ENCODE measurements at places on chromosomes 6 and 20. TPM values are rescaled to one million over a fixed set of nuclear protein-coding genes. Genes with fewer than 3 reads are reported as not detected.

CST5 gene
- total RNA-seq: not detected

PPP1R16B gene
- total RNA-seq: 6.3 TPM

HCK gene
- total RNA-seq: 4.3 TPM

PPIL1 gene
- total RNA-seq: 69.1 TPM

GPR6 gene
- not detected for total RNA-seq

OPN5 gene
- total RNA-seq: not detected

CYP24A1 gene
- total RNA-seq: not detected

DEFB113 gene
- total RNA-seq: not detected

SLC13A3 gene
- total RNA-seq: 0.30 TPM

TAF11 gene
- total RNA-seq: 18.1 TPM

RIOK1 gene
- 11.5 TPM for total RNA-seq

SIRT5 gene
- total RNA-seq: 58.0 TPM

SPATS1 gene
- not detected for total RNA-seq

APOM gene
- 2.4 TPM for total RNA-seq

BHLHE23 gene
- total RNA-seq: not detected

C6orf132 gene
- 1.4 TPM for total RNA-seq

CDH4 gene
- 0.05 TPM for total RNA-seq

COL9A1 gene
- 0.08 TPM for total RNA-seq

MATN4 gene
- total RNA-seq: not detected

GRCh38 chr6:169963581-169964297 is 212.3 kb downstream of the ERMARD start:
- DNase-seq: no peak

- DNase-seq: no peak
Measured at GRCh38 chr6:146297815-146298214, 245.8 kb upstream of the RAB32 start.

DNA sequence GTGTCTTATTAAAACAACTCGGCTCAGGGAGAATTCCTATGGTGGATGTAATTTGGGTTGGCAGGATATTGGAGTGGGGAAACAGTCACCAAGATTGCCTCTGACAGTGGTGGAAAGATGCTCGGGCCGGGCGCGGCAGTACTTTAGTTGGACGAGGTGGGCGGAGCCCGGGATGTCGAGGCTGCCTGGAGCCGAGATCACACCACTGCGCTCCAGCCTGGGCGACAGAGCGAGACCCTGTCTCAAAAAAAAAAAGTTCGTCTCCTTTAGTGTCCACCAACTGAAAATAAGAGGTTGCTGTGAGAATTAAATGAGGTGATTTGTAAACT is 621 bp downstream of the NOL7 start:
- peak; percentile 53 for DNase-seq

DNA sequence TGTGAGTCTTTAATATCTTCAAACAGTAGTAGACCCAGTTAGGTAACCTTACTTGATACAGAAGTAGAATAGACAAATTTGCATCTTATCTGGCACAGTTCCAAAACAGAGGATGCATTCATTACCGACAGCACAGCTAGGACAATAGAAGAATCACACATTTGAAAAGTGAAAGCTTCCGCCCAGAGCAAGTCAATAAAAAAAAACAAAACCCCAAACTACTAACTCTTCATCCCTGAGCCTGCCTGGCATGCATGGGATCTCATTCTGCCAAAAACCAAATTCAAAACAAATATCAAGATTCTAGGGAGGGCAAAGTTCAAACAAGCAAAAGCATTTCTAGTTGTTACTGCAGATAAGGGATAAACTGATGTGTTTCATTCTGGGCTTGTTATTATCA is 235.4 kb downstream of the BTBD9 start:
- DNase-seq: no peak

- peak; percentile 42 for DNase-seq
Measured at GRCh38 chr6:32852844-32853540, 512 bp downstream of the TAP1 start.

DNA sequence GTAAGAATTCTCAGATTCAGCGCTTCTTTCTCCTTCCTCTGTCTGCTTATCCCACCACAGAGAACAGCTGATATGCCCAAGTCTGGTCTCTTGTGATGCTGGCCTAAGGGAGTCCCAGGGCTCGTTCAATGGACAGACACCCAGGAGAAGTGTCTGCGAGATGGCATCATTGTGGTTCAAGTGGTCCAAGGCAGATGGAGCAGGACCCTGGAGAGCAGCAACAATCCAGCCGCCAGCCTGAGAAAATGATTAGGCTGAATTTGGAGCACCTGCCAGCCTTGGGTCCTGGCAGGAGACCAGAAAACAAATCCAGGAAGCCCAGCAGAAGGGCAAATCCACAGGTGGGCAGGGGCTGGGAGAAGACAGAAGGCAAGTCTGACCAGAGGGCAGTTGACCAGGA is 145.8 kb downstream of the PTPRT start:
- DNase-seq: no peak

GRCh38 chr6:120214088-120214499 is 864.5 kb upstream of the MAN1A1 start:
- no peak for DNase-seq

DNA sequence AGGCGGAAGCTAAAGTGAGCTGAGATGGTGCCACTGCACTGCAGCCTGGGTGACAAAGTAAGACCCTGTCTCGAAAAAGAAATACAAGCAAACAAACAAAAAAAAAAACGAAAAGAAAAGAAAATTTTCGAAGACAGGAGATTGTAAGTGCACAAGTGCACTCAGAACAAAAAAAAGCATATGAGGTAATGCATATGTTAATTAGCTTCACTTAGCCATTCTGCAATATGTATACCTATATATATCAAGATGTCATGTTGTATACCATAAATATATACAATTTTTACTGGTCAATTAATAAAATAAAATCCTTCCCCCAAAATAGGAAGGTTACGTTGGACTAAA is 127.5 kb downstream of the RIN2 start:
- no peak for DNase-seq

GRCh38 chr6:81752921-81753710 is 635 bp upstream of the TENT5A start:
- DNase-seq: peak; percentile 96

GRCh38 chr20:4867051-4867450 is 134.3 kb downstream of the SLC23A2 start:
- no peak for DNase-seq

DNA sequence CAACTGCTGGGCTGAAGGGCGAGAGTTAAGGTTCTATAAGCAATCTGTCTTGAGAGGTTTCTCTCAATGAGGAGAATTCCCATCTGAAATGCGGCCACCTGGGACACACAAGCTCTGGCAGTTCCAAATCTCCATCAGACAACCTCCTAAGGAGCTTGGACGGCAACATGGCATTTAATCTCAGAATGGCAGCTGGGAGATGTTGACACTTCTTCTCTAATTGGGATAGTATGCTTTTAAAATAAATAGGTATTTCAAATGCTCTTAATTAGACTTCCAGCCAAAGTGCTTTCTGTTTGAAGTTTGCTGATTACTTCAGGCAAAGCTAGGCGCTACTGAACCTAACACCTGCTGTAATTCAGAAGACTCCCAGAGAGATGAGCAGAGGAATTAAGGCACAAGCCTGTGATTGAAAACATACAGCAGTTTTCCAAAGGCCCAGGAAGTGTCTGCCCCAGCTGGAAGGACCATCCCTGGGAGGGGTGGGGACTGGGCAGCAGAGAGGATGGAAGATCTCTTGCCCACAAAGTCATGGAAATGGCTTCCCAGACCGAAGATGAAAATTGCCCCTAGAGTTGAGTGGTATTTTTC is 59.1 kb upstream of the KCNK16 start:
- no peak for DNase-seq

DNA sequence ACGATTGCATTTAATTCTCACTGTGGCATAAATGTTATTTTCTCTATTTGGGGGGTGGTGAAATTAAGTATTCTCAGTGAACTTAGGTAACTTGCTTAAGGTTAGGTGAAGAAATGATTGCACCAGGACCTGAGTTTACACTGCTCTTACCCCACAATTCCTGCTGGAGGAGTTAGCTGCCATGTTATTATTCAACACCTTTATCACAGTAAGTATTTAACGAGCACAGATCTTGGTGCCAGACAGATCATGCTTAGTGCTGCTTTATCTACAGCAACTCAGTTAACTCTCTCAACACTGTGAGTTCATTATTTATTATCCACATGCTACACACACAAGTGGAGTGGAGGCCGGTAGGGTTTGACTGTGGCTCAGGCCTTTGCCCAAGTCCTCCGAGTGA is 249.7 kb downstream of the TMEM242 start:
- no peak for DNase-seq

GRCh38 chr20:8952721-8953120 is 116.2 kb upstream of the PLCB4 start:
- no peak for DNase-seq

- DNase-seq: no peak
Measured at GRCh38 chr20:9981829-9982228, 53.0 kb upstream of the ANKEF1 start.

DNA sequence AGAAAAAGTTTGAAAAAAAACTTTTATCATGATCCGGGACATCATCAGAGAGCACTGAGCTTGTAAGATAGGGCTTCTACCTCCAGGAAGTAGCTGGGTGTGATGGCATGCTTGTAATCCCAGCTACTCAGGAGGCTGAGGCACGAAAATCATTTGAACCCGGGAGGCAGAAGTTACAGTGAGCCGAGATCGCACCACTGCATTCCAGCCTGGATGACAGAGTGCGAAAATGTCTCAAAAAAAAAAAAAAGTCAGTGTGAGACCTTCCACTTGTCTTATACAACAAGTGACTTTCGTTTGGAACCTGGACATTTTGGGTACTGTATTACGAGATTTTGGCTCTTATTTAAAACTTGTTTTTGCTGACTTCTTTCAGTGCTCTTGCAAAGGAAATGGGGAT is 5.9 kb upstream of the SLC13A3 start:
- no peak for DNase-seq

GRCh38 chr6:139343052-139343750 is 31.2 kb downstream of the CITED2 start:
- no peak for DNase-seq

DNA sequence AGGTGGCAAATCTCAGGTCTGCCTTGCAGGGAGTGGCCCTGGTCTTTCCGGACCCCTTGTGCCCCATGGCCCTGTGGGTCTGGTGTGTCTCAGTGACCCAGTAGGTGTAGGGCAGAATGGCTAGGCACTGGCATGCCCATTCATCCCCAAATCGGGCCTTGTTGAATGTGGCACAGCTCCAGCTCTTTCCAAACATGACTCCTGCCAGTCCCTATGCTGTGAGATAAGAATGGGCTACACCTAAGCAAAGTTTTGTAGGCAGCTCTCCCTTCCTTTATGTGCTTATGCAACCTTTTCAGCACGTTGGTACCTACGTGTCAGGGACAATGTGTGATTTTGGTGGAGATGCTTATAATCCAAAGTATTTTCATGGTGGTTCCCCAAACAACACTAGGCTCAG is 33.9 kb downstream of the FOXO3 start:
- DNase-seq: no peak

DNA sequence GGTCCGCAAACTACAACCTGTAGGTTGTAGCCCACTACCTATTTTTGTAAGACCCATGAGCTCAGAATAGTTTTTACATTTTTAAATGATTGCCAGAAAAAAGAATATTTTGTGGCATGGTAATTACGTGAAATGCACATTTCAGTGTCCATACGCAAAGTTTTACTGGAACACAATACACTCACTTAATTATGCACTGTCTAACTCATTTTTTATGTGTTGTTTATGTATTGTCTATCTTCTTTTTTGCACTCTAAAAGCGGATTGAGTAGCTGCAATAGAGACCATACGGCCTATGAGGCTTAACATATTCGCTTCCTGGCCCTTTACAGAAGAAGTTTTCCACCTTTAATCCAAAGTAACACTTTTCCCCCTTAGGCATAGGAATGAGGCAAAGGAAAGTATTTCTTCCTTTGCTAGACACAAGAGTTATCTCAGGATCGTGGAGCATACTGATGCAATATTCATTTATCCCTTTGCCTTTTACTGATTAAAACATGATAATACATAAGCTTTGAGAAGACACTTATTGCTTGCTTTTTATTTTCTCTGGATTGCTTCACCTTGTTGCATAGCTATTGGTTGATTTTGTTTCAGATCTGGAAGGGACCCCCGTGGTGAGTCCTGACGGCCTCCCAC is 69.8 kb downstream of the FNDC1 start:
- no peak for DNase-seq

- no peak for DNase-seq
Measured at GRCh38 chr6:22350109-22350508, 53.3 kb upstream of the PRL start.

DNA sequence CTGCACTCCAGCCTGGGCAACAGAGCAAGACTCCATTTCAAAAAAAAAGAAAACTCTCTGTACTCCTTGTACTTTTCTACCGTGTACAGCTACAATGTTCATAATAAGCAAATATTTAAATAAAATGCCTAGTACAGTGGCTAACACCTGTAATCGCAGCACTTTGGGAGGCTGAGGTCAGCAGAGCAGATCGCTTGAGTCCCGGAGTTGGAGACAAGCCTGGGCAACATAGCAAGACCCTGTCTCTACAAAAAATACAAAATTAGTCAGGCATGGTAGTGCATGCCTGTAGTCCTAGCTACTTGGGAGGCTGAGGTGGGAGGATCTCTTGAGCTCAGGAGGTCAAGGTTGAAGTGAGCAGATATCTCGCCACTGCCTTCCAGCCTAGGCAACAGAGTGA is 5.7 kb downstream of the NAPB start:
- DNase-seq: no peak

- DNase-seq: no peak
Measured at GRCh38 chr20:33531047-33531877, 41.4 kb downstream of the CBFA2T2 start.

GRCh38 chr6:169959136-169960002 is 207.9 kb downstream of the ERMARD start:
- no peak for DNase-seq
